ENCODE measurements at places on chromosomes 6 and 20.

GRCh38 chr20:51335329-51335841 lies 207.1 kb downstream of the NFATC2 start:
- peak; percentile 56 for DNase-seq

GRCh38 chr6:11358904-11359830 lies 126.7 kb upstream of the NEDD9 start:
- no peak for DNase-seq

- no peak for DNase-seq
Observed at GRCh38 chr6:125236536-125237327, 65.0 kb downstream of the HDDC2 start.

GRCh38 chr20:50121858-50122271 lies 8.9 kb upstream of the UBE2V1 start:
- DNase-seq = no peak

- peak; percentile 84 for DNase-seq
Observed at GRCh38 chr6:29628419-29629281, 4.3 kb downstream of the GABBR1 start.

DNA sequence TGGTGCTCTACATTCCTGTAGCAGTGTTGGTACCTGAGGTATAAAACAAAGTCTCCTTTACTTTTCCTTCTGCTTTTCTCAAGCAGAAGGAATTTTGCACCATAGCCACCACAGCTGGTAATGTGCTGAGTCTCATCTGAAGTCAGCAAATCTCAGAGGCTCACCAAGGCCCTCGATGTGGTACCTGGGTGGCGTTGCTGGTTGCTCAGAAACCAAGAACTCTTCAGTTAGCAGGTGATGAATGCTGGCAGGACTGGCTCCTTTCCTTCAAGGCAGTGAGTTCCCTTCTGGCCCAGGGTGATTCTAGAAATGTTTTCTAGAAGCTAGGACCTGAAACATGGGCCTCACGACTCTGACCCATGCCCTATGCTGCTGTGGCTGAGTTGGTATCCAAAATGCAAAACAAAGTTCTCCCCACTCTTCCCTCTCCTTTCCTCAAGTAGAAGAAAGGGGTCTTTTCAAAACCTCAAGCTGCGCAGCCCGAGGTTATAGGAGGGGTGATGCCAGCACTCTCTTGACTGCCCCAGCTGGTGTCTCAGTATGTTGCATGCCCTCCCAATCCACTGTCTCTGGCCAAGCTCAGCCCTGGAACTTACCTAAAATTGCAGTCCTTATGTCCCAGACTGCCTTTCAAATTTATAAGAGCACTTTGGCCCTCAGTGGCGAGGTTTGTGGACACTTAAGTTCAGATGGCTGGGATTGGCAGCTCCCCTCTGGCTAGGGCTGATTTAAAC lies 592.3 kb downstream of the FRK start:
- DNase-seq = no peak

DNA sequence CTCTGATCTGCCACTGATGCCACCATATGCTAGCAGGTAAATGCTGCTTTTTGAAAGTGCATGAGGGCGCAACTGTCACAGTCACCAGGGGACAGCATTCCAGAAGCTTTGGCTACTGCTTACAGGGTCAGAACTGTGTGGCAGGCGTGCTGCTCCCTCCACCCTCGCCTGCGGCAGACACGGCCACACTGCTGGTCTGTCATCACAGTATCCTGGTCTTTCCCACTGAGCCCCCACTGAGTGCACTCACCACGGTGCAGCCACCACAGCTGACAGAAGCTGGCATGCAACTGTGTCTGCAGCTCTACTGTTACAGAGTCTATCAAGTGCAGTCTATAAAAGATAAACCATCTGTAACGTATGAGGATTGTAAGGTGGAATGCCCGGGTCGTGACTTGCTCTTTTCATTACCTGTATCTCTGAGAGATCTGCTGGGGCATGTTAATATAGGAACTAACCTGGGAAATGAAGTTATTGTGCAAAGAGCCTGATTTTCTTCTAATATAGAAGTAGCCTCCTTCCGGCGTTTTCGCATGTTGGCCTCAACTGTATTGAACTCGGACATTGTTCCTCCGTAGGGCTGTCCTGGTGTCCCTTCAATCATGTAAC lies 24.5 kb downstream of the GCLC start:
- no peak for DNase-seq

DNA sequence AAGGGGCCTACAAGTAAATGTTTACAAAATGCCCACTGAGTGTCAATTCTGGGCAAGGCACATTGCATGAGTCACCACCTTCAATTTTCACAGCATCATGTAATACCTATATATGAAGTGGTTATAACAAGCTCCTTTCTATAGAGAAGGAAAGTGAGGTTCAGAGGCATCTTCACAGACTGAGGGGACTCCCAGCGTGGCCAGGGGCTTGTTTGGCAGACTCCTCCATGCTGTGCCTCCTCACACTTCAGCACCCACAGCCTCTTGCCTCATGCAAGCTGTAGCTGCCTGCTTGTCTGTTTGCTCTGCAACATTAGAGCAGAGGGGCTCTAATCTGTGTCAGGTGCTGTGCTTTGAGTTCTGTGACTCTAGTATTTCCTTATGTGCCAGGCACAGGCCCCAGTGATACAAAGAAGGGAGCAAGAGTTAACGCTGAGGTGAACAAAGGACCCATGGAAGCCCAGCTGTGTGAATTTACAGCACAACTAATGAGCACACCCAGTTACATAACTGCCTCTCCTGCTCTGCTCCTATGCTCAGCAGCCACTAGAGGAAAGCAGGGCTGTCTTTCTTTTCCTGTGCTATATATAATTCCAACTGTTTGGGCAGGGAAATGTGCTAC lies 72.3 kb downstream of the ZHX3 start:
- no peak for DNase-seq

DNA sequence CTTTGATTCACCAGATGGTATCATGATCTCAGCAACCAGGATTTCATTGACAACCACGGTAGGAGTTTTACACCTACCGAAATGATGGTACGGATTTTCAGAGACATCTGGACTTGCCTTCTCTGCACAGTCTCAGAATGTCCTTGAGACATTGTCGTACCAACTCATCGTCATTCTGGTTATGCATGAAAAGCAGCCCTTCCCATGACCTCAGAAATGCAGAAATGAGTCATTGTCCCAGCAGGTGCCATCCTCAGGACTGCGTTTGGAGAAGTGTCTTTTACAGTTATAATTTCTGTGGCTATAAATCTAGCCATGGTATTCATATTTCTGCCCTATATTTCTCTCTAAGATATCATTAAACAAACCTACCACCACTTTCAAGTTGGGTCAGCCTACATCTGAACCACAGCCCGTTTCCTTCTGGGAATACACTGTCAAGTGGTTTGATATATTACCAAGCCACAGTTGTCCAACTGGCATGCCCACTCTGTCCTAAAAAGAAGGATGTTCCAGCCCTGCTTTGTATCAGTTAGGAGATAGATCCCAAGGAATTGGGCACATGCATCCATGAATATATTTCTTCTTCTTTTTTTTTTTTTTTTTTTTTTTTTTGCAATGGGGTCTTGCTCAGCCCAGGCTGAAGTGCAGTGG lies 7.5 kb upstream of the BFSP1 start:
- DNase-seq = no peak

- DNase-seq = peak; percentile 27
Observed at GRCh38 chr20:237489-237888, 10.4 kb downstream of the DEFB129 start.

GRCh38 chr6:80304014-80304413 lies 197.5 kb downstream of the BCKDHB start:
- no peak for DNase-seq

DNA sequence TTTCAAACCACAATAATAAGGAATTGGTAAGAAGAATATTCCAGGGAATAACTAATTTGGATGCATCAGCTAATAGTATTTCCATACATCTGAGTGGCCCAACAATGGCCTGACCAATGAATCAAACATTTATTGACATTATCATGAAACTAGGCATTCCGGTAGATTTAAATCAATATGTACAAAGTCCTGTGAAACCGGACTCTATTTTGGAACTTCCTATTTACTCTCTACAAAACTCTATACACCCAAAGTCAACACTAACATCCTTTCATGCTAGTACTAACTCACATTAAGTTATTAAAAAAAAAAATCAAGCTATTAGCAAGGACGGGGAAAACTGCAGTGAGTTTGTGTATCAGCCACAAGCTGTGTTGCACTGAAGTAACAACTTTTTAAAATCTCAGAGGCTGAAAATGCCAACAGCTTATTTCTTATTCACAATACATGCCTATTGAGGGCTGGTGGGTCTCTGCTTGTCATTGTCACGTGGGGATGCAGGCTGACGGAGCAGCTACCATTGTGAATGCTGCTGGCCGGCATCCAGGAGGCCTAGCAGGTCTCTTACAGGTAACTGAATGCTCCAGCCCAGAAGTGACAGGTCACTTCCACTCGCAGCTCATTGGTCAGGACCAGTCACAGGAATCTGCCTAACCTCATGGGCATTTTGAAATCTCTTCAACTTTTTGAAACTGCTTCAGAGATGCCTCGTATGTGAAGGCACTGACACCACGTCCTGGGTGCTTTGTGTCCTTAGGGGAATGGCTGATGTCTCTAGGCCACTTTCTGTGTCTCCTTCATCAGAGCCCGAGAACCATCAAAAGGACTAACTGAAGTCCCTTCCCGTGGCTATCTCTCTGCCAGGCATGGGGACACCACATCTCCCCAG lies 76.3 kb downstream of the SLC22A23 start:
- no peak for DNase-seq

DNA sequence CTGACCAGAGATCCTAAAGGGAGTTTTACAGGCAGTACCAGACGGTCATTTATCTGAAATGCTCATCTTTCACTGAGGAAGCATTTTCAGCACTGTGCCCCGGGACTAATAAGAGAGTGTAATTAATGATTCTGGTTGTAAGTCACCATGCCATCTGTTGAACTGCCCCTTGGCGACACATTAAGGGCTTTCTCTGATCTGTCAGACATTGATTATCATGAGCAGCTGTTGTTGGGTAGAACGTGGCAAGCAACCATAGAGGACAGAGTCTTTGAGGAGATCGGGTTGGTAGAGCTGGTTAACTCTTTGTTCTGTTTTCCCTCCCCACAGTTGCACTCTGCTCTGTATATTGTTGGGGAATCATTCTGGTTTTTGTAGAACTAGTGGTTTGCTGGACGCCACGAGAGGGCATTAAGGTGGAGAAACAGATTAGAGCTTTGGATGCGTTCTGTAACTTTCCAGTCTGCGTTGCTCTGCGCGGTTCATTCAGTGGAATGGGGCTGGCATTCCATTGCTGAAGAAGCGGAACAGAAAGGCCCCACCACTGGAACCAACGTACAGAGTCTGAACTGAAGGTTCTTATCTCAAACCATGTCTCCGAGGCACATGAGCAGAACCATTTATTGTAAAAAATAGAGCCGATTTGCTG lies 34.3 kb downstream of the RPRD1B start:
- DNase-seq = no peak

GRCh38 chr20:63044204-63044600 lies 37.4 kb upstream of the BHLHE23 start:
- no peak for DNase-seq

DNA sequence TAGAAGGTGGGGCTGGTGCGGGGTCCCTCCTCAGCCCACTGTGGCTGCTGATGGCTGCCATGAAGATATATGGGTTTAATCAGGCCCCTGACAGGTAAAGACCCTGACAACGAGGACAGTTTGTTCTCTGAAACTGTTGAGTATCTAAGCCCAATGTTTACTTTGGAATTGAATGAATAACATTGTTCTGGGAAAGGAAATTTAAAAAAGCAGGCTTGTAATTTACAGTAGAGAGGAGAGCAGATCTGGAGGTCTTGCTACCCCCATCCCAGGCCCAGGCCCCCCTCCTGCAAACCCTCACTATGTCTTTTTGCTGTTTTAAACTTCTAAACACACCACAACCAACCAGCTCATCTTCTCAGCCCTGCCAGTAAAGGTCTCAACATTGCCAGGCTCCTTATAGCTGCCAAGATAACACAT lies 171.3 kb downstream of the CDC5L start:
- no peak for DNase-seq

DNA sequence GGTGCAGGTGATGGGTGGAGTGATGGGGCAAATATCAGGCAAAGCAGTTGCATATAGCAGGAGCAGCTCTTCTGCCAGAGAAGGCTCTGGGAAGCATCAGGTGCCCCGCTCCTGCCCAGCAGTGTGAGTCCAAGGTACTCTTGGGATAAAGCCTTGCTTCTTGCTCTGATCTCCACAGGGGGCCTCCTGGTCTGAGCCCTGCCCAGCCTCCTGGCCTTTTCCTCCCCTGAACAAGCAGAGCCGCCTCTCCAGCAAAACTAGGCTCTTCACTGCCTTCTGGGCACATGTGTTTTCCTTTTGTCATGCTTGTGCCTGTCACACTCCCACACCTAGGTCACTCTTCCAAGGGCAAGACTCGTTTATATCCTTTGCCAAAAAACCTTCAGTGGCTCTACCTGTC lies 34.3 kb downstream of the SIRPA start:
- DNase-seq = no peak

DNA sequence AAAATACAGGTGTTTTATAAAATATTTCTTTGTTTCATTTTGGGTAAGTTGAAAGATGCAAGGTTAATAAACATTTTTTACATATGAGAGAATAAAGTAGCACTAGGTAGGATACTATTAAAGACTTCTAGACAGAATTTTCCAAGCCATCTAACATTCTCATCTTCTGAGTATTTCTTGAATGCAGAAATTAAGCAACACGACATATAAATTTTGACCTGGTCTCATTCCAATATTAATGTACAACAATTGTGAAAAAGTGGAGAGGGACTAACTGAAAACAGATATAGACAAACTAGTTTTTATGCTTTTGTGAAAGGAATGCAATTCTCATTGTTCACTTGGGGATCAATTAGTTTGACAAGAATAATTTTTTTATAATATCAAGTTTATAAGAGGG lies 11.5 kb upstream of the FOXO3 start:
- DNase-seq = no peak

- DNase-seq = no peak
Observed at GRCh38 chr6:12576389-12576788, 140.2 kb upstream of the PHACTR1 start.

GRCh38 chr6:113359155-113360140 lies 497.7 kb upstream of the MARCKS start:
- no peak for DNase-seq

DNA sequence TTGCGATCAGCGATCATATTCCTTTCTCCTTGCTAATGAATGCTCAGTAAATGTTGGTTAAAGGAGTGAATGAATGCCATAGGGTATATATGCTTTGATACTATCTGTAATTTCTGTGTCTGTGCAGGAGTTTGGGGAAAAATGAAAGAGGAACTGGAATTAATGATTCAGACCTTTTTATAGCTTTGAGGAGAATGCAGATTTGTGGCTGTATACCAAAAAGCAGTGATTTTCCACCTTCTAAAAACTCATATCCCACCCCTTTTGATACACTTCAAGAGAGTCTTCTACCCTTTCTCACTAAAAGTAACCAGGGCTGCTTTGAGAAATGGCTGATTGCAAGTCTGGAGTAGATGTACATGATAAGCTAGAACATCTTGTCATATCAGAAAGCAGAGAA lies 26.6 kb upstream of the SUMO4 start:
- no peak for DNase-seq

Data from GM13976 (cell line).